ENCODE measurements at places on chromosomes 7 and 10.

DNA sequence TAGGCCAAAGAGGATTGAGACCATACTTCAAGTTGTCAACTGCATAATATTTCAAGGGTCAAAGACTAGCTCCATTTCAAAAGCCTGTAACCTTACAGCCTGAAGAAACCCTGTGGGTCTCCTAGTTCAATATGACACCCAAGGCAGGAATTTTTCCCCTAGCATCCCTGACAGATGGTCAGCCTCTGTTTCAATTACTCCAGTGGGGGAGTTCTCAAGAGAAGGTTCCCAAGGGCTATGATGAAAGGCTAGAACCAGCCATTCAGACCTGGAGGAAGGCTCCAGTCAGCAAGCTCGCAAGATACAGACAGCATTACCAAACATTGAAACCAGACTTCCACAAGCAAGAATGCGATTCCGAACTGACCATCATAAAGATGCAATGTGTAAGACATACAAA, 1.6 kb downstream of the HTR7 start:
- DNase-seq = no peak

DNA sequence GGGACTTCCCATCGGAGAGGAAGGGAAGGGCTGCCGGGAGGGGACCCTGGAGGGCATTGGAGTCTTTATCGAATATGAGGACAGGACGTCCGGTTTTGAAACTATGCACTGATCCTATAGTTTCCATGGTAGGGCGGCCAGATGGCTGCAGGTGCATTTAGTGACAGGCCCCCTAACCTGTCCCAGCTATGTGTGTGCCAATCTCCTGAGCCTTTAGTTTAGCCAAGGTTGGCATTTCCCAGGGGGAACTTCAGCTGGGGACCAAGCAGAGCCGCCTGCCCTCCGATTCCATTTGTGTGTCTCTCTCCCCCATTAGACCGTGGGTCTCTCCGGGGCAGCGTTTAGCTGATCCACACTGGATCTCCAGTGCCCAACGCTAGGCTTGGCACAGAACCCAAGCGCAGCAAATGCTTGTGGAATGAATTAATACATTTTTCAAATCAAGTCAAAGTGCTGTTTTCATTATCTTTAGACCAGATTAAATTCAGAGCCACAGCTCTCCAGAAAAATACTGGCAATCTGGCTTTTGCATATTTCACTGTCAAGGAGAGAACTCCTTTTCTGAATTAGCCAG, 19.9 kb downstream of the TMEM270 start:
- DNase-seq = no peak

DNA sequence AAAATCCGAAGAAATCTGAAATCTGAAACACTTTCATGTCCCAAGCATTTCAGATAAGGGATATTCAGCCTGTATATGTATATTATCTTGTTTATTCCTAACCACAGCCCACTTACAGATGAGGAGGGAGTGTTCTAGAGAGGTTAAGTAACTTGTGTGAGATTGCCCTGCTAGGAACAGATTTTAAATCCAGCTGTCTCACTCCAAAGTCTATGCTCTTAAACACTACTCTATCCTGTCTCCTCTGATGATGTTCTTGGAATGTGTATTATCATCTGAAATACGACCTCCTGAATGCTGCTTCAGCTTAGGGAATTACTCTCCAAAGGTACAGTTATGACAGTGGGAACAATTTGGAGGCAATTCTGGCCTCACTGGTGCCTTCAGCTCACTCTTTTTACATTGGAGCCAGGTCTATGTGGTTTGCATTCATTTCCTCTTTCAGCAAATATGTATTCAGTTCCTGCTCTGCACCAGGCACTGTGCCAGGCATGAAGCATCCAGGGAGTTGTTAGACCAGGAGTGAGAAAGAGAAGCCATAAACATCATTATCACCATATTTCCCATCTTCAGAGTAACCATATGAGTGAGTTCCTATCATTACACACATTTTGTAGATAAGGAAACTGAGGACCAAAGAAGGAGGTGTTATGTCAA, 70.2 kb downstream of the NOC3L start:
- no peak for DNase-seq

GRCh38 chr10:50417486-50417885, 166.2 kb upstream of the ASAH2 start:
- no peak for DNase-seq

DNA sequence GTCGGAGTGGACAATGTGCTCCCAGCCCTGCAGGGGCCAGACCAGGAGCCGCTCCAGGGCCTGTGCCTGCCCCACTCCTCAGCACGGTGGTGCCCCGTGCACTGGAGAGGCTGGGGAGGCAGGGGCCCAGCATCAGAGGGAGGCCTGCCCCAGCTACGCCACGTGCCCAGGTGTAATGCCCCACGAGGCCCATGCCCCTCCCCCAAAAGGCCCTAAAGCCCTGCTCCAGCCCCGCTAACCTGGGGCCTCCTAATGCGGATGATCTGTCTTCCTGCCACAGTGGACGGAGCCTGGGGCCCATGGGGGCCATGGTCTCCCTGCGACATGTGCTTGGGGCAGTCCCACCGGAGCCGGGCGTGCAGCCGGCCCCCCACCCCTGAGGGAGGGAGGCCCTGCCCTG, 23.7 kb upstream of the ZNF862 start:
- DNase-seq = no peak

GRCh38 chr7:120837599-120837998, 20.3 kb downstream of the TSPAN12 start:
- no peak for DNase-seq

GRCh38 chr7:73983437-73984164, 44.4 kb upstream of the ELN start:
- DNase-seq = no peak

DNA sequence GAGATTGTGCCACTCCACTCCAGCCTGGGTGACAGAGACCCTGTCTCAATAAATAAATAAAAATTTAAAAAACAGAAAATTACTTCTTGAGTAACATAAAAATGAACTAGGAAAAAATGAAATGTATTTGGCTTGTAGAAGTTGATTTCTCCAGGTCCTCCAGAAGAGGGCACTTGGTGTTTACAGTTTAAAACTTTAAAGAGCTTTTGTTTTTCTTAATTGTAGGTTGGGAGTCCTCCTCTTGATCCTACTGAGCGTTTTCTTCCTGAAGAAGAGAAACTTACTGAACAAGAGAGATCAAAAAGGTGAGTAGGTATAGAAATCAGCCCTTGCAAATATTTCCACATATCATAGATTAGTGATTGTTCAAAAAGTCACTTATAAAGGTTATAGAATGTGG, 16.2 kb downstream of the KIFBP start:
- DNase-seq = no peak

DNA sequence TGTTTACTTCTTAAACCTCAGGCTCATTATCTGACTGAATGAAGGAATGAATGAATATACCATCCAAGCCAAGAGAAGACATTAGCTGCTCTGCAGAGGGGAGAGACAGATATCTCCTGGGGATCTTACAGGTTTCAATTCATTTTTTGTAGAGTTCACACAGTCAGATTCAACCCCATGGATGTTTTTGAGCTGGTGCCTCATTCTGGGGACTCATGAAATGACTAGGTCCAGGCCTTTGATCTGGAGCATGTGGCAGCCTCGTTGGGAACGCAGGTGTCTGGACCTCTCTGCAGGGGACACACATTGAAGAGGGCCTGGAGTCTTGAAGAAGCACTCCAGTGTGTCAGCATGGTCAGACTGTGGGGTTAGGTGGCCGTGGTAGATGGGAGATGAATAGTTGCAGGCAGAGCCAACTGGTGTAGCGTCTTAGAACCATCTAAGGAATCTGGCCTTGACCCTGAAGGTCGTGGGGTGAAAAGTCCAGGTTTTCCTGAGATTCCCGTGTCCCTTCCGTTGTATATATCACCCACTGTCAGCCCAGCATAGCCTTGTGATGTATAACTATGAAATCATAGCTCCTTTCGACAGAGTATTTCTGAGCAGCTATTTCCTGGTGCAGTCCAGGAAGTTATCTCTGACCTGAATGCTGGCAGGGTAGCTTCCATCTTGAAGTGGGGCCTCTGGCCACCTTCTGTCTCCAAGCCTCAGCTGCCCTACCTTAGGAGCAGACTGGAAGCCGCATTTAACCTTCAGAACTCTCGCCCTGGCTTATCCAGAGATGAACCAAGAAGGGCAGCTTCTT, 22.3 kb downstream of the BTBD16 start:
- DNase-seq = no peak

DNA sequence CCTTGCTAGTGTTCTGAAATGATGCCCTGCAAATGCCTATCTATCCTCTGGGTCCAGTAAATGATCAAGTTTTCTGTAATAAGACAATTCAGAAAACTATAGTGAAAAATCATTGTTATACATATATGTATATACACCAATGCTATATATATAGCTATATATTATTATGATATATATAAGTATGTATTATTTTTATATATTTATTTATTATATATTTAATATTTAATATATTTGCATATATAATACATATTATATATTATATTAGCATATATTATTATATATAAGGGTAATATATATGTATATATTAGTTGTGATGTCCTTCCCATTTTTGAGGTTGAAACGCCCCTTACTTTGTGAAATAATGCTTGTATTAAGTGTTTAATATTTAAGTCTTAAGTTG, 181.4 kb upstream of the CACNA2D1 start:
- no peak for DNase-seq

DNA sequence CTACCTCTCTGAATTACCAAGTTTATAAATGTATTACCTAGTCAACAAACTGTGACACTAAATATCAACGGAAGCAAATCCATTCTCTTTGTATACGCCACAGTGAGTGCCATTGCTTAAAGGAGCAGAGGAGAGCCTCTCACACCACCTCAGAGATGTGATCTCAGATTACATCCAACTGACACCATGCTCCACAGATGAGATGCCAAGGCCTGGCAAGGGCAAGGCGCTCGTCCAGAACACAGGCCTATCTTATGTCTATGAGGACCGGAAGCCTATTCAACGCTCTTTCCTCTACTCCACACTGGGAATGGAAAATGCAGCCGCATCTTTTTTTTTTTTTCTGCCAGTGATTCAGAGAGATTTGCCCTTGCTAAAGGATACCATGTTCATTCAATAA, 11.4 kb downstream of the PDIA4 start:
- DNase-seq = no peak

DNA sequence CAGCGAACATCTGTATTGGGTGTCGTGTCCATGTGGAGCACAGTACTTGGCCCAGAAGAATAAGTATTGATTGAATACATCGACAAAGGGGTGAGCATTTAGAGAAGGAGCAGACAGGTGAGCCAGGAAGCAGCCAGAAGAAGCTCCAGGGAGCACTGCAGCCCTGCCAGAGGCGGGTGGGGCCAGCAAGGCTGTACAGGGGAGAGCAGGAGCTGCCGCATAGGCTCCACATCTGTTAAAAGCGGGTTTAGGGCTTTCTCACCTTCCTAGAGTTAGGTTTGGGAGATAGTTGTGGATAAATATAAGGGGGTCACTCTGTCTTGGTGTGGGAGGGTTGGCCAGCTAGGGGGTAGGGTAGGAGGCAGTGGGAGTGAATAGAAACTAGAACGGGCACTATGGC, 1.3 kb upstream of the CPA1 start:
- DNase-seq = no peak

- no peak for DNase-seq
Measured at GRCh38 chr7:142152076-142152475, 40.6 kb downstream of the MGAM2 start.

- no peak for DNase-seq
Measured at GRCh38 chr10:69892406-69892805, 90.7 kb downstream of the COL13A1 start.

GRCh38 chr7:1529383-1530116, 952 bp upstream of the MAFK start:
- no peak for DNase-seq

DNA sequence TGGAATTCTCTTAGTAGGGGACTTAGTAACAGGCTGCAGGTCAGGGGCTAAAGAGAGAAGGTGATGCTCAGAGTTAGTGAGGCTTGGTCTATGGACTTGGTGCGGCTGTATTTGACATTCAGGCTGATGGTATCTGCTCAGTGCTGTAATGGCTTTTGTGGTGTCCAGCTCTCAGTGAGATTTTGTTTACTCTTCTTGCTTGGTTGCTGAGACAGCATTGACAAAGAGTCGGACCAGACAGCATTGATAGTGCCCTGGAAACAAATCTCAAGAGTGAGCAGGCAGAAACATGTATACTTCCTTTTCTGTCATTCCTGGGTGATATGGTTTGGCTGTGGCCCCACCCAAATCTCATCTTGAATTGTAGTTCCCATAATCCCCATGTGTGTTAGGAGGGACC, 202.0 kb downstream of the STK31 start:
- no peak for DNase-seq

GRCh38 chr7:10343108-10343507, 630.6 kb upstream of the PHF14 start:
- DNase-seq = no peak

GRCh38 chr7:140723006-140723405, 26.5 kb downstream of the NDUFB2 start:
- DNase-seq = peak; percentile 5

GRCh38 chr10:113397047-113397446, 155.8 kb upstream of the HABP2 start:
- DNase-seq = no peak

GRCh38 chr10:58239561-58240169, 28.0 kb downstream of the IPMK start:
- no peak for DNase-seq

DNA sequence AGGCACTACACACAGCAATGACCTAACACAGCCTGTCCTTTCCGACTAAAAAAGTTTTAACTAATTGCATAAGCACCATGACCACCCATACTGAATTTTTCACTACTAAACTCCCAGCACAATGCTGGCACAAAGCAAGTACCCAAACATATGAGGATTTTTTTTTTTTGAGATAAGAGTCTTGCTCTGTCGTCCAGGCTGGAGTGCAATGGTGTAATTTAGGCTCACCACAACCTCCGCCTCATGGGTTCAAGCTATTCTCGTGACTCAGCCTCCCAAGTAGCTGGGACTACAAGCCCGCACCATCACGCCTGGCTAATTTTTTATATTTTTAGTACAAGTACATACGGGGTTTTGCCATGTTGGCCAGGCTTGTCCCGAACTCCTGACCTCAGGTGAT, 5.1 kb downstream of the UBE2H start:
- no peak for DNase-seq

DNA sequence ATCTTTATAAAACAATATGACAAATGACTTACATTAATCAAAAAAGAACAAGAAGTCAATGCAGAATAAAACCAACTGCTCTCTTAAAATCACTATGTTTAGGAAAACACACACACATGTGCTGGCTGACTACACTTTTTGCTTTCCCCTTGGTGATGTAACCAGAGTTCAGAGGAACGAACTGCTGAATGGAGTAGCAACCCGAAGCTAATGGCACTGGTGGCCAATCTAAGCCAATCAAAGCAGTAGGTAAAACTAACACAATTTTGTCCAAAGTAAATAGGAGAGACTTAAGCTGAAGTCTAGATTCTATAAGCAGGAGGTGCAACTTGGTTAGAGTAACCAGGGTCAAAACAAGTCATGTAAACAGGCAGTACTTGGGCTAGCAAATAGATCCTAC, 33.2 kb upstream of the CUBN start:
- DNase-seq = no peak

DNA sequence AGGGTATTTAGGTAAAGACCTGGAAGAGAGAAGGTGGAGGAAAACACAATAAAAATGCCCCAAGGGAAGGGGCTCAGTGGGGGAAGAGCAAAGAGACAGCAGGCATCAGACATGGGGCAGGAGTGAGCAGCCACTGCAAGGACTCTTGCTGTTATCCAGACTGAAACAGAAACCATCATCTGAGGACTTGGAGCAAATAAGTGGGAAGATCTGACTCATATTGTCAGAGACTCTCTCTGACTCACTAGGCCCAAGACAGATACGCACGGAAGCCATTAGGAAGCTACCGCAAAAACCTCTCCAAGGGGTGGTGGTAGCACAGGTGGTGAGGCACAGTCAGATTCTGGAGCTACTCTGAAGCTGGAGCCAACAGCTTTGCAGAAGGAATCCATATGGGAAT, 110.7 kb downstream of the RNF32 start:
- no peak for DNase-seq
